ENCODE measurements at places on chromosomes 11 and 22. TPM values are rescaled to one million over a fixed set of nuclear protein-coding genes. Genes with fewer than 3 reads are reported as not detected.

The SLC22A8 gene
- total RNA-seq = not detected

The RFPL2 gene
- not detected for total RNA-seq

The UBQLNL gene
- total RNA-seq = not detected

The MB gene
- total RNA-seq = 11,301 TPM

The KRTAP5-7 gene
- not detected for total RNA-seq

The SCUBE1 gene
- total RNA-seq = 0.31 TPM

The FBLN1 gene
- 456 TPM for total RNA-seq

The CEP126 gene
- total RNA-seq = 5.8 TPM

The OR5D14 gene
- not detected for total RNA-seq

The OR5AS1 gene
- not detected for total RNA-seq

The SF3B2 gene
- 97.7 TPM for total RNA-seq

The NCR3LG1 gene
- 3.3 TPM for total RNA-seq

The OTOG gene
- not detected for total RNA-seq

The CHRM1 gene
- not detected for total RNA-seq

The TOB2 gene
- total RNA-seq = 52.3 TPM

The MS4A7 gene
- total RNA-seq = 35.5 TPM

The SYT7 gene
- total RNA-seq = 17.4 TPM

The GLYATL2 gene
- total RNA-seq = 0.40 TPM

Data from right cardiac atrium (tissue), 5 donors.